ENCODE measurements at places on chromosomes 3 and 15. TPM values are rescaled to one million over a fixed set of nuclear protein-coding genes. Genes with fewer than 3 reads are reported as not detected.

Gene LNP1
- 13.4 TPM for total RNA-seq

Gene DLL4
- total RNA-seq: 1.8 TPM

Gene SAXO2
- total RNA-seq: 5.5 TPM

Gene SAMD7
- total RNA-seq: 0.19 TPM

GRCh38 chr3:13215940-13216546 lies 142.8 kb upstream of the IQSEC1 start:
- no peak for ATAC-seq

DNA sequence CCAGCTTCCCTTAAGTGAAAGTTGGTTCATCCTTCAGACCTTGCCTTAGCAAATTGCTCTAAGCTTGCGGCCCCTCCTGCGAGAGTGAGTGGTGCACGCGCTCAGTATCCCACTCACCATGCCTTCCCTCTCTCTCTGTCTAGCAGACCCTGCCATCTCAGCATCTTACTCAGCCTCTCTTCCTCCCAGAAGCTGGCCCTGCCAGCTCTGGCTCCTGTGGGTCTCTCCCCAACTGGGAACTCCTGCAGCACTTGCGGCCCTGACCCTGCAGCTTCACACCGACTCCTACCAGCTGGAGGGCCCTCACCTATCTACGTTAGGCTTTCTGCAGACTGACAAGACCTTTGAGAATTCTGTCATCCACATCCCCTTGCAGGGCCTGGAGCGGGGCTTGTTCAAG lies 286.1 kb upstream of the TLE3 start:
- peak; percentile 7 for ATAC-seq

GRCh38 chr15:82709081-82709420 lies 624 bp downstream of the AP3B2 start:
- ATAC-seq: peak; percentile 2

DNA sequence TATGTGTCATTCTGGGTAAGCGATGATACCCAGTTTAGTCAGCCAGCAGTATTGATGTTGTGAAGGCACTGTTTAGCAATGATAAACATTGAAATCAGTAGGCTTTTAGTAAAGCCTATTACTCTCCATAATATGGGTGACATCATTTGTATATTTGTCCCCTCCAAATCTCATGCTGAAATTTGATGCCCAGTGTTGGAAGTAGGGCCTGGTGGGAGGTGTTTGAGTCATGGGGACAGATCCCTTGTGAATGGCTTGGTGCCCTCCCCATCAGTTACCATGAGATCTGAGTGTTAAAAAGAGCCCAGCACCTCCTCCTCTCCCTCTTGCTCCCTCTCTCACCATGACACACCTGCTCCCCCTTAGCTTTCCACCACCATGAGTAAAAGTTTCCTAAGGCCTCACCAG lies 31.4 kb upstream of the FAN1 start:
- no peak for ATAC-seq

DNA sequence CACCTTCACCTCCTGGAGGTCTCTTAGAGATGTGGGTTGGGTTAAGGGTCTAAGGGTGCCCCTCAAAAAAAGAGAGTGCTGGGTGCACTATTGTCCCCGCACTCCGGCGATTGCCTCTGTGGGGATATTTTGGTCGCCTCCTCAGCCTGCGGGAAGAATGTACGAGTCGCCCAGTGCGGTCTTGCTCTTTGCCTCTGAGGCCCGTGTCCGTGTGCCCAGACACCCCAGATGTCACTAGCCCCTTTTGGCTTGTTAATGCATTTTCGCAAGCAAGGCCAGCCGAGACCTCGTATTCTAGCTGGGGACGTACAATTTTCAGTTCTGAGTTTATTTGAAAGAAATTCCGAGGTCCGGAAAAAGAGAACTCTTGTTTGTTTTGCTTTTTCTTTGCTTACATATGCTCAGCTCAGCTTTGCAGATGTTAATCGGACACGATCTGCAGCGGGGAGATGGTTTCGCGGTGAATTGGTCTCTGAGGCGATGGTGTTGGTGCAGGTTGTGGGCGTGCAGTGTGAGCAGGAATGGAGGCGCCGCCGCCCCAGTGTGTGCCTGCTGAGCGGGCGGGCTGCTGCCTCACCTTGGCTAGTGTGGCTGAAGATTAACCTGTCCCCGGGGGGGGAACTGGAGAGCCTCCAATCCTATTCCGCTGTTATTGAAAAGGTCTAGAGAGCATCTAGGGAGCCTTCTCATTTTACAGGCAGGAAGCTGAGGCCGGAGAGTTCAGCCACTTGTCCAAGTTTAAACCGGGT lies 1.4 kb downstream of the ST6GAL1 start:
- peak; percentile 18 for ATAC-seq

- ATAC-seq: no peak
These were observed 11.2 kb downstream of the TMOD3 start for GRCh38 chr15:51840692-51841091.

- ATAC-seq: no peak
These were observed 363.2 kb downstream of the NAALADL2 start for GRCh38 chr3:175222356-175222755.

- peak; percentile 87 for ATAC-seq
These were observed 98.6 kb downstream of the TPRG1 start for GRCh38 chr3:189270248-189270832.
